ENCODE measurements at places on chromosomes 1 and 21.

DNA sequence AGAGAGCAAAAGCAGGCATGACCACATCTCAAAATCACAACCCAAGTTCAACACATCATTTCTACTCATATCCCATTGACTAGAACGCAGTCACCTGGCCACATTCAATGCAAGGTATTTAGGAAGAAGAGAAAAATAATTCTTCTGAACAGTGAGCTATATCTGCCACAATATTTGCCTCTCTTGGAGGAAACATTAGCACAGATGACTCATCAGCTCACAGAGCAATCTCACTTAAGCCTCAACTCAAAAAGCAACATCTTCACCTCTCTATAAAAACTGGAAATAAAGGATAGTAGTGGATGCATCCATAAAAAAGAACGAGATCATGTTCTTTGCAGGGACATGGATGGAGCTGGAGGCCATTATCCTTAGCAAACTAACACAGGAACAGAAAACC lies 143.9 kb upstream of the FMN2 start:
- DNase-seq: no peak

GRCh38 chr1:160579216-160579701 lies at the start of gene CD84:
TSS of gene CD84 (minus strand) at chr1:160579496. CDS start at chr1:160579437, 59 bp downstream.
- no peak for DNase-seq

- DNase-seq: no peak
These were observed 44.0 kb upstream of the TARDBP start for GRCh38 chr1:10968411-10968826.

- no peak for DNase-seq
These were observed 19.3 kb downstream of the HS2ST1 start for GRCh38 chr1:86933562-86934377.

GRCh38 chr21:46480466-46480865 lies 21.8 kb downstream of the DIP2A start:
- no peak for DNase-seq

DNA sequence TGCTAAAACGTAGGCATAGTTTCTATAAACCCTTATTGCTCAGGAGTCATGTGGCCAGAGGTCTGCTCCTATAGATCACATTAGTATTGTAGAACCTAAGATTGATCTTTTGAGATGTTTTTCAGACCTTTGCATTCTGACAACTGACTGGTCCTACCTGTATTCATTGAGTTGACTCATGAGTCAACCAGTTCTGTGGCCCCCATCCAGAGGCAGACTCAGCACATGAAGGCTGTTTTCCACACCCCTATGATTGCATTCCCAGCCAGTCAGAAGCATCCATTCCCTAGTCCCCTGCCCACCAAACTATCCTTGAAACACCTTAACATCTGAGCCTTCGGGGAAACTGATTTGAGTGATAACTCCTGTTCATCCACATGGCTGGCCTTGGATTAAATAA lies 451.7 kb downstream of the SIPA1L2 start:
- DNase-seq: no peak

GRCh38 chr1:912740-913301 lies 10.9 kb upstream of the SAMD11 start:
- peak; percentile 58 for DNase-seq

GRCh38 chr1:193192586-193192985 lies 6.2 kb upstream of the B3GALT2 start:
- no peak for DNase-seq

- DNase-seq: no peak
These were observed 823.0 kb upstream of the PRMT6 start for GRCh38 chr1:106233511-106233910.

- DNase-seq: no peak
These were observed 486.7 kb downstream of the SMYD3 start for GRCh38 chr1:246020211-246020954.

DNA sequence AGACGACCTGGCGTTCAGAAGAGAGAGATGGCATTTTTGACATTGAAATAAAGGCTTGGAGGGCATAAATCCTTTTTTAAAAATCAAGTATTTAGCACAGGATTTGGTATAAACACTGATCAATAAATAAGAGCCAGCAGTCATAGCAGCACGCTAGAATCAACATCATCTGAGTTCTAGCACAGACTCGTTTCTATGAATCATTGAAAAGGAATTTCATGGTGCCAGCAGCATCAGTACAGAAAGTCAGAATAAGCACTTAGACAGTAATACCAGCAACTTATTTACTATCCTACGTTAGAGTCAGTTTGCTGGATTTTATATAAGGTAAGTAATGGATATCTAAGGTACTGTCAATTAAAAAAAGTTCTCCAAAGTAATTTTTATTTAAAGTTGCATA lies 119.3 kb downstream of the HLCS start:
- DNase-seq: no peak

DNA sequence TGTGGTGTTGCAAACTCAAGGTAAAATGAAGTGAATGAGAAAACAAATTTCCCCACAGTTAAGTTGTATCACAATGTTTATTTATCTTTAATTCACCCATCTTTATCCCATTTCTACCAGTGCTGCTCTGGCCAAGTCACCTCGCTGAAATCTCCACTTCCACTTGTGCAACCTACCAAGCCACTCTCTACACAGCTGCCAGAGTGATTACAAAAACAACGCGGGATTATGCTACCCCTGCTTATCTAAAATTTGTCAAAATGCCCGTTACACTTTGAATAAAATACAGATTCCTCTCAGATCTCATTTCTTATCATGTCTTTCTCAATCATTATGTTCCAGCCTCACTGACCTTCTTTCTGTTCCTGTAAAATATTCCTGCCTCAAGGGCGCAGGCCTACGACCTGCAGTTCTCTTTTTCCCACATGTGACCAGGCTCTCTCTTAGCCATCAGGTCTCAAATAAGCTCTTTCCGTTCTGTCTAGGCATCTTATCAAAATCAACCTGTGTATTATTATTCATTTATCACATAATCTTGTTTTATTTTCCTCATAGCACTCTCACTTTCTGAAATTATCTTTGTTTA lies 95.6 kb downstream of the NTMT2 start:
- DNase-seq: no peak

DNA sequence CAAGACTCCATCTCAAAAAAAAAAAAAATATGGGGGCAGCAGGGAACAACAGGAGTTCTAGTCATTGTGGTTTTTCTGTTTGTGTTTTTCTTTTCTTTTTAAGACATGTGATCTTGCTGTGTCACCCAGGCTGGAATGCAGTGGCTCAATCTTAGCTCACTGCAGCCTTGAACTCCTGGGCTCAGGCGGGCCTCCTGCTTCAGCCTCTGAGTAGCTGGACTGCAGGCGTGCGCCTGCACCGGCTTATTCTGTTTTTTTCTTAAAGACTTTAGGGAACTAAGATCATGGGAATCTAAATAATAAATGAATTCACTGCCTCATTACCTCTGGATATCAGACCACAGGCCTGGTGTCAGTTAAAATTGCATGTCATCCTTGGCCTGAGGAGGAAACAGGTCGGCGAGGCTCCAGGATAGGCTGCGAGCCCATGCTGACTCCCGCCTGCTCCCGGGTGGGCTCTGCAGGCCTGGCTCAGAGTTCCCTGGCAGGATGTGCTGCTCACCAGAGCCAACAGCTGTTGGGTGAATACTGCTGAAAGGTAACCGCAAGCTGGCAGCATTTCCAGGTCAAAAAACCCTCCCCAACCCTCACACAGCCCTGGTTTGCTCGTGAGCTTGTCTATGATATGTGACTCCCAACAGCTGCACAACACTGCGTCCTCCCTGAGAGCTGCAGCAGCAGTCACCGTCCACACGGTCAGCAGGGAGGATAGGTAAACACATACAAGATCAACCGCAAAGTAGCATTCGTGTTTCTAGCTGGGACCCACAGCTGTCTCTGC lies 58.1 kb downstream of the SCCPDH start:
- DNase-seq: no peak

DNA sequence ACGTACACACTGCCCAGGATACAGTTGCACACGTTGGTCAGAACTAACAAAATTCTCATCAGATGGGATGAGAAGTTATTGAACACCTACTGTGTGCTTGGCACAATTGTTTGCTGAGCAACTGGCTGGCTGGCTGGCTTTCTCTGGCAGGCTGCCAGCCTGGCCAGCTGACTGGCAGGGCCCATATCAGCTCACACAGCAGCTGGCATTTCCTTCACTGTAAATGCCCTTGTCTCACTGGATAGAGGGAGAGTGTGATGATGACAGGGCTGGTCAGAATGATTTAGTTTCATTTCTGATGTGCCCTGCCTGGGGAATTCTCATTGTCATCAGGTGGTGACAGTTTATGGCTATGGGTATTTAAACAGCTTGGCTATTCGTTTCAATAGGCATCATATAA lies 15.8 kb downstream of the CAMK2N1 start:
- DNase-seq: no peak

GRCh38 chr1:54875000-54875399 lies 12.0 kb downstream of the DHCR24 start:
- no peak for DNase-seq

DNA sequence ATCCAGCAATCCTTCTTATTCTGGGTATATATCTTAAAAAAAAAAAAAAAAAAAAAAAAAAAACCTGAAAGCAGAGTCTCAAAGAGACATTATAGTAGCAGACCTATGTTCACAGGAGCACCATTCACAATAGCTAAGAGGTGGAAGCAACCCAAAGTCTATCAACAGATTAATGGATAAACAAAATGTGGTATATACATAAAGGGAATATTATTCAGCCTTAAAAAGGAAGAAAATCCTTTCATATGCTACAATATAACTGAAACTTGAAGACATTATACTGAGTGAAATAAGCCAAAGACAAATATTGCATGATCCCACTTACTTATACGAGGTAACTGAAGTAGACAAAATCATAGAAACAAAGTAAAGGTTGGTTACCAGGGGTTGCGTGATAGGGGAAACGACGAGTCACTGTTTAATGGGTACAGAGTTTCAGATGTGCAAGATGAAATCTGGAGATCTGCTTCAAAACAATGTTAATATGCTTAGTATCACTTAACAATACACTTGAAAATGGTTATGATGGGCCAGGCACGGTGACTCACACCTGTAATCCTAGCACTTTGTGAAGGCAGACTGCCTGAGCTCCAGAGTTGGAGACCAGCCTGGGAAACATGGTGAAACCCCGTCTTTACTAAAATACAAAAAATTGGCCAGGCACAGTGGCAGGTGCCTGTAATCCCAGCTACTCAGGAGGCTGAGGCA lies 29.5 kb downstream of the PIK3R3 start:
- no peak for DNase-seq

DNA sequence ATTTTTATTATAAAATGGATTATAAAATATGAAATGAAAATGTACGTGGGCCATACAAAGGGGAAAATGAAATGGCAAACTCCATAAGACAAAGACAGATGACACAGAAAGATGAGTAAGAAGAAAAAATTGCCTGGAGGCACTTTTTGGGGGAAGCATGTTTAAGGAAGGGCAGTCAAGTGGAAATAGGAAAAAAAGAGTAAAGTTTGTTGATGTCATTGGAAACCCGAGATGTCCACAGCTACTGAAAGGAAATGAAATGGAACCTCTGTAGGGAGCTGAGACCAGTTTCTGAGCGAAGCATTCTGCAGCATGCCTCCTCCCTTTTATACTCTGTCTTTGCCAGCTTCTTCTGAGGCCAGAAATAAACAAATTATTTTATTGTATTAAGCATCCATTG lies 203.4 kb upstream of the UBE2U start:
- no peak for DNase-seq

GRCh38 chr1:246002725-246003441 lies 504.2 kb downstream of the SMYD3 start:
- DNase-seq: peak; percentile 82

GRCh38 chr1:62228883-62229187 lies 34.2 kb downstream of the L1TD1 start:
- DNase-seq: no peak

GRCh38 chr1:30084909-30085571 lies 638.3 kb downstream of the MATN1 start:
- DNase-seq: no peak

DNA sequence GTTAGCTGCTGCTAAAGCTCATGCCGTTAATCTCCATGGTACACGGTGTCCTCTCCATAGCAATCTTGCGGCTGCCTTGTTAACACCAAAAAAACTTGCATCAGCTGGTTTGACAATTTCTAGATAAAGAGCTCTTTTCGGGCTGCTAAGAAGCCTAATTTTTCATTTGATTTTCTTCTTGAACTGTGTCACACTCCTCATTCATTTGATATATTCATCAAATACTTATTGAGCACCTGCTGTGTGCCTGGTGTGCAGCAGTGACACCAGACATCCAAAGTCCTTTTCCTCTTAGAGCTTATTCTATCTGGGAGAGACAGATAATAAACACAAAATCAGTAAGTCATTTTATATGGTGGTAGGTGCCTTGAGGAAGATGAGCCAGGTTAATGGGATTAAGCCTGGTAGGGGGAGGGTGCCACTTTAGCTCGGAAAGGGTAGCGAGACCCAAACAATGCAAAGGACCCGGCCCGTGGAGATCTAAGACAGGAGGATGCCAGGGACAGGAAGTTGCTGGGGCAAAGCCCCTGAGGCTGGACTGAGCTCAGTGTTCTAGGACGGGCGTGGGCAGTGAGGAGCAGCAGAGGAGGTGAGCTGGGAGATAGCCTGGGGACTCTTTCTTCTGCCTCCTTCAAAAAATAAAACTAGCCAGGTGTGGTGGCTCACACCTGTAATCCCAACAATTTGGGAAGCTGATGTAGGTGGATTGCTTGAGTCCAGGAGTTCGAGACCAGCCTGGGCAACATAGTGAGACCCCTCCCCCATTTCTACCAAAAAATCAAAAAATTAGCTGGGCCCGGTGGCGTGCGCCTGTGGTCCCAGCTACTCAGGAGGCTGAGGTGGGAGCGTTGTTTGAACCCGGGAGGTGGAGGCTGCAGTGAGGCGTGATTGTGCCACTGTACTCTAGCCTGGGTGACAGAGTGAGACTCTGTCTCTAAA lies 50.7 kb upstream of the LGALS8 start:
- no peak for DNase-seq

DNA sequence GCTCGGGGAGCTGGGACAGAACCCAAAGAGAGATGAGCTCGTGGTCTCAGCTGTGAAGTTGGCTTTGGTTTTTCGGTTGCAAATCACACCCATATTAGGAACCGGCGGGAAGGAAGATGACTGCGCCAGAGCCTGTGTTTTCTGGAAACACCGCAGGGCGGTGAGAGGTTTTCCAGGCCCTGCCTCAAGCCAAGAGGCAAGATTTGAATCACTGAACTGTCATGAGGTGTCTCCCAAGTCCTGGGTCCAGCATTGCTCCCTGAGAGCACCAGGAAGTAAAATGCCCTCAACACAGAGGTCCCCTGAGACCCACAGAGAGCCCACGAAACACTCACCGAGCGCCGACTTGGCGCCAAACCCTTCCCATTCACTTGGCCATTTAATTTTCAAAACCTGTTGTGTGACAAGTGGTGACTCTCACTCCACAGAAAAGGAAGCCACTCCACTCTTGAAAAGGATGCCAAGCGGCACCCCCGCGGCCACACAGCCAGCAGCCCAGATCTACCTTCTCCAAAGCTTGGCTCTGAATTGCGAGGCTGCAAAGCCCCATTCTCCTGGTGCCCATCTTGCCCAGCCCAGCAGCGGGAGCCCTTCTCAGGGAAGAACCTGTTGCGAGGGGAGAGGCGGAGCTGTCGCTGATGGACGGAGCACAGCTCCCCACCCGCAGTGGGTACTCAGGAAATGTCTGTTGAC lies 99.0 kb upstream of the RUNX3 start:
- DNase-seq: peak; percentile 85
